Stimulated activated CD4-positive, alpha-beta T cell treated with anti-CD3 and anti-CD28 coated beads, TNF-alpha, amount 100 ng/mL, for 24 hours (primary cell): ENCODE measurements at places on chromosomes 12 and 14.

DNA sequence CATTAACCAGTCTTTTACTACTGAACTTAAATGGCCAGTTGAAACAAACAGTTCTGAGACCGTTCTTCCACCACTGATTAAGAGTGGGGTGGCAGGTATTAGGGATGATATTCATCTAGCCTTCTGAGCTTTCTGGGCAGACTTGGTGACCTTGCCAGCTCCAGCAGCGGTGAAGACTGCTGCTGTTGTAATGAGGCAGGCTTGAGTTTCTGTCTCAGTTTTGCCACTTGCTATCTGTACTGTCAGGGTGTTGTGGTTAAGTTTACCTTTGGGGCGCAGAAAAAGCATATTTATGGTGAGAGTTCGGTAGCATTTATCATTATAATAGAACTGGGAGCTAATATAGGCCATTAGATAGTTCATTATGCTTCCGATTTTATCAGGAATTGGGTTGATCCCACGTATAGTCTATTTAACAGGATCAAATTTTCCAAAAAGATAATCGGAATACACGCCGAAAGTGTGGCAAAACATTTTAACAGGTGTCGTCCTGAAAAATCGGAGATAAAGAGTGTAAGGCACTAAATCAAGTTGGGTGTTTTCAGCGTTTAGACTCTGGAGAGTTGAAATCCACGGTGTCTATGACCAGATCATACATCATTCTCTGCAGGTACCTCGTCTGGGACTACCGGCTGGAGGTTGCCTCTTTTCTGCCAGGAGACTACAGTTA lies 688 bp upstream of the NECAP1 start:
- DNase-seq = no peak

DNA sequence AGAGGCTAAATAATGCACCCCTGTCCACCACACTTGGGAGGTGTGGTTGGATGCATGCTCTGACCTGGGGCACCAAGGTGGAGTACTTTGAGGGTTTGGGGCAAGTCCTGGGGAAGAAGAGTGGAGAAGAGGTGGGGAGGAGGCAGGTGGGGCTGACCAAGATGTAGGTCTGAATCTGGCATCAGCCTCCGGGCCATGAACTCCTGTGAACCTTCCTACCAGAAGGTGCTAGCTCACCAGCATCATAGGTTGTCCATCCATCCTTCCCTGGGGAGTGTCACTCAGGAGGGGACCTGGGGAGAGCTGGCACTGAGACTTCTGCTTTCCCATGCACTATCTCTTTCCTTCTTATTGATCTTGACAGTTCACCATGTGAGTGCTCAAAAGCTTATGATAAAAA lies 13.6 kb upstream of the EMP1 start:
- no peak for DNase-seq

GRCh38 chr12:68638721-68639395 lies 28.2 kb downstream of the RAP1B start:
- no peak for DNase-seq

- no peak for DNase-seq
Measured at GRCh38 chr12:91892081-91892855, 253.4 kb downstream of the BTG1 start.

- DNase-seq = no peak
Measured at GRCh38 chr12:15603474-15604085, 185.6 kb downstream of the EPS8 start.

GRCh38 chr14:64970776-64971477 lies 1.2 kb downstream of the RAB15 start:
- no peak for DNase-seq

DNA sequence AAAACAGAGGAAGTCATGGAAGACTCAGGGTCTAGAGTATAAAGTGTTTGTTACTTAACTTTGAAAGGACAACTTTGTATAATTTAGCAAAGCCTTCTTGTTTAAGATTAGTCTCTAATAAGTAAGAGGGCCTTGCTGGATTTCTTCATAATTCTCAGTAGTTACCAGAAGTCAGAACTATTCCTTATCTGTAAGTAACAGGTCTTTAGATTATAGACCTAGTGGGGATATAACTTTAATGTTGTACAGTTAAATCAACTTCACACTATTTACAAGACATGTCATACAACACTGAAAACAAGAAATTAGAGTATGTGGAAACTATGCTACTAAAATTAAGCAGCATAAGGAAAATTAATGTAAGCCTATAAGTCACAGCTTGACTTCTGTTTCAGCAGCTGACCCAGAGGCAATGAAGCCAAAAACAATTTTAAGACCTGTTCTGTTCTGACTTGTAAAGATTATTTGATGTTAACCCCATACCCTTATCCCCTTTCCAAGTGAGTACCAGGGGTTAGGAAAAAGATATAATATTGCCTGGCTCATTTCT lies 398.3 kb downstream of the RAD51B start:
- no peak for DNase-seq

DNA sequence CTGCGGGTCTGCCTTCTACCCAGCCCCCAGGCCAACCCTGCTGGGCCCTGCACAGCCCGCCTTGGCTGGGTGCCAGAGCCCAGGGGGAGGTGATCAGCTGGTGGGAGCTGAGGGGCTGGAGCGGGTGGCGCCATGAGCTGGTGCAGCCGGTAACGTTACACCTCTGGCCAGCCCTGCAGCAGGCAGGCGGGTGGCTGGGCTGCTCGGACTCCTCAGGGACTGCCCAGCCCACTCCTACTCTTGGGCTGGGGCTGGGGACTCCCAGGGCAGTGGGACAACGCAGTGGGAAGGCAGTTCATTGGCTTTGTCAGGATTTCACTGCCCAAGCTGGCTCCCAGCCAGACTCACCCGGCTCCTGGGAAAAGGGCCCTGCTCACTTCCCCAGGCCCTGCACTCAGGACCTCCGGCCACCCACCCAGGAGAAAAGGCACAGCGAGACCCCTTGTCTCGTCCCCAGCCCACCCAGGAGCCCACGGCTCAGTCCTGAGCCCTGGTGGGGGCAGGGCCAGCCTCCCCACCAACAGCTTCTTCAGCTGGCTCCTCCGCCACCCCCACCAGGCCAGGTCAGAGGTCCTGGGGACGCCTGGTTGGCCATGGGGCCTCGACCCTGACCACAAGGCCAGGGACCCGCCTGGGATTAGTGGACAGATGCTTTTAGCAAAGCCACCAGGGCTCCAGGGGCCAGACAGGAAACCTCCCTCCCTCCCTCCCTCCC lies 1.0 kb downstream of the PGF start:
- no peak for DNase-seq

DNA sequence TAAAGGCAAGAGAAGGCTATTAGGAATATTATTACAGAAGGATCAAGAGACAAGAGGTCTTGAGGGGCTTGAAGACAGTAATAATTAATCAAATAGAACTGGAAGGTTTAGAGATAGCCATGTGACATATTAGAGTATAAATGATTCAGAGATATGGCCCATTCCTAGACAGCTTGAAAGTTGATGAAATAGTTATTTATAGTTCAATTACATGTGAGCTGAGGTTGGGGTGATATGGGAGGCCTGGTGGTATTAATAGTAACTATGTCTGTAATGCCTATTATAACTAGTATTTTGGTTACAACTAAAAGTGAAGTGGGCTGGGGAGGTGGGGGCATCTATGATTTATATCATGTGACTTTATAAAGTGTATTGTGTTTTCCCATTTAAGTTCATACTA lies 14.1 kb upstream of the MIS18BP1 start:
- no peak for DNase-seq

GRCh38 chr12:41108032-41108431 lies 80.1 kb upstream of the PDZRN4 start:
- DNase-seq = no peak

DNA sequence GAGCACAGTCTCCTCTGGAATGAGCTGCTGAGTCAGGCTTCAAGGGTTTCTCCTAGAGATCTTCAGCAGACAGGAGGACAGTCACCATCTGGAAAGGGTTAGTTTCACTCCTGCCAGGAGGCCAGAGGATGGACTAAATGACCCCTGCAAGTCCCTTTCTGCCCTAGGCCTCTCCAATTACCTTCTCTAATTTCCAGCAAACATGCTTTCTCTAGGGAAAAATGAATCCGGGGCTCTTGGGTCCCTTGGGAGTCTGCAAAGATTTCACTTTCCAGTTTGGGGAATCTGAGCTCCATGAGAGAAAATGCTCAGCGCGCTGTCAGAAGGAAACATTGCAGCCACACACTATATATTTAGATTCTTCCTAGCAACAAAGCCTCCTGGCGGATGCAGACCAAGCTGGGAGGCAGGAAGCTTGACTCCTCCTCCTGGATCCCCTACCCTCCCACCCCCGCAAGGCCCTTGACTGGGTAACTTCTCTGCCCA lies 184.4 kb upstream of the CCND2 start:
- DNase-seq = no peak

GRCh38 chr14:72538387-72538786 lies 355.5 kb downstream of the DPF3 start:
- DNase-seq = no peak
